Lower leg skin (tissue), 4 donors: ENCODE measurements at places on chromosomes 4 and X. TPM values are rescaled to one million over a fixed set of nuclear protein-coding genes. Genes with fewer than 3 reads are reported as not detected.

- DNase-seq, result no peak
These were observed 11.8 kb downstream of the SUPT20HL1 start for GRCh38 chrX:24372021-24372763.

MAGEA10 gene
- total RNA-seq, result not detected

GRCh38 chr4:54318904-54319303 lies 89.8 kb downstream of the PDGFRA start:
- no peak for DNase-seq

- no peak for DNase-seq
These were observed 48.1 kb downstream of the ABCB7 start for GRCh38 chrX:75107863-75108509.

DNA sequence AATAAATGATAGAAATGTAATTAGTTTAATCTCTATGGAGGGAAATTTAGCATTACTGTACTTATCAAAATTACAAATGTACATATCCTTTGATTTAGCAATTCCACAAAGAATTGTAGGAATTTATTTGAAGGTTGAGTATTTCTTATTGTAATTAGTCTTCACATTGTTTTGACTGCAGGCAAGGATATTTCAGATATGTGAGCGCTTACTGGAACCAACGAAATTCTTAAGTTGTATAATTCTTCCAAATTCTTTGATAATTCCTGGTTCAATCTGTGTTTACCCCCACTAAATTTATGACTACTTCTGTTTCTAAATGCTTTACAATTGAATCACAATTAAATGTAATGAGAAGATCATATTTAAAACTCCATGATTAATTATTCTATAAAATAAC lies 26.9 kb upstream of the WWC2 start:
- DNase-seq, result no peak

- no peak for DNase-seq
These were observed 732.5 kb downstream of the ARAP2 start for GRCh38 chr4:35511851-35512250.

DNA sequence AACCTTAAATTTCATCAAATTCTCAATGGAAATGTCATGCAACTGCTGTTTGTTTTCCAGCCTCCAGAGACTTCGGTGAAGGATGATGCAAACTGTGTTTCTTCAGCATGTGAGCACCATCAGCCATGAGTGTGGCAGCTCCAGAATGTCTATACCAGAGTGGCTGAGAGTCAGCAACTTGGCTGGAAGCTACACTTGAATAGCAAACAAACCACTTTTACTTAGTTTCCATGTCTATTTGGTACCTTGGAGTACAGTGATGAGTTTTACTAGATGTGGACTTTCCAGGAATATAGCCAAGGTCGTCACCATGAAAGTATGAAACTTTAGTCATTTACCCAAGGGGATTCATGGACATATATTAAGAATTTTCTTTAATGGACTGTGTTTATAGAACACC lies 4.3 kb upstream of the IL21 start:
- DNase-seq, result no peak

GPRIN3 gene
- 3.3 TPM for total RNA-seq

GRCh38 chr4:84530454-84530853 lies 31.4 kb upstream of the NKX6-1 start:
- no peak for DNase-seq

LONRF3 gene
- 2.3 TPM for total RNA-seq

GRCh38 chrX:38877366-38877765 lies 76.1 kb downstream of the MID1IP1 start:
- no peak for DNase-seq

DNA sequence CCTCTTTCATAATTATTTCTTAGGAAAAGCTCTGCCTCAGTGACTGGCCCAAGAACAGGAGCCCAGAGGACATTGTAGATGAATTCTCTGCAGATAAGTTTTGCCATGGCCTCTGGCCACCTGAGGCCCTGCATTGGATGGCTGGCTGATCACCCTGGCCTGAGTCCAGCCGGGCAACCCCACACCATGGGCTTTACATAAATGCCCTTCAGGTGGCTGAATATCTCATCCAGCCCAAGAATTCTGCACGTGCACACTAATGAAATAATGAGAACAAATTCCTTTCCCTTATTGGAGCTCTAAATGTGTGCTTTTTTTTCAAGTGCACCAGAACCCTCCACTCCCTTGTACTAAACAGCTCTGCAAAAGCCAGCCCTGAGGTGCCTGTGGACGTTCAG lies 65.7 kb downstream of the IRF2 start:
- no peak for DNase-seq

PLP1 gene
- total RNA-seq, result 14.9 TPM

DNA sequence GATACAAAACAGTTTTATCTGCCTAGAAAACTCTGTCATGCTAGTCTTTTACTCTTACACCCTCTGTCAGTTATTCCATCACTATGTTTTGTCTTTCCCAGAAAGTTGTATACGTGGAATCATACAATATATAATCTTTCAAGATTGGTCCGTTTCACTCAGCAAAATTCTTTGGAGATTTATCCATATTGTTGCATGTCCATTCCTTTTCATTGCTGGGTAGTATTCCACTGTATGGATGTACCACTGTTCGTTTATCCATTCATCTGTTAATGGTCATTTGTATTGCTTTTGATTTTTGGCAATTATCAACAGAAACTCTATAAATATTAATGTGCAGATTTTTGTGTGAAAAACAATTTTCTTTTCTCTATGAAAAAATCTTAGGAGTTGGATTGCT lies 63.1 kb downstream of the GLUD2 start:
- DNase-seq, result no peak

GRCh38 chrX:50198348-50198747 lies 2.5 kb downstream of the AKAP4 start:
- DNase-seq, result no peak

GRCh38 chr4:148330161-148330560 lies 112.1 kb downstream of the NR3C2 start:
- DNase-seq, result no peak

DNA sequence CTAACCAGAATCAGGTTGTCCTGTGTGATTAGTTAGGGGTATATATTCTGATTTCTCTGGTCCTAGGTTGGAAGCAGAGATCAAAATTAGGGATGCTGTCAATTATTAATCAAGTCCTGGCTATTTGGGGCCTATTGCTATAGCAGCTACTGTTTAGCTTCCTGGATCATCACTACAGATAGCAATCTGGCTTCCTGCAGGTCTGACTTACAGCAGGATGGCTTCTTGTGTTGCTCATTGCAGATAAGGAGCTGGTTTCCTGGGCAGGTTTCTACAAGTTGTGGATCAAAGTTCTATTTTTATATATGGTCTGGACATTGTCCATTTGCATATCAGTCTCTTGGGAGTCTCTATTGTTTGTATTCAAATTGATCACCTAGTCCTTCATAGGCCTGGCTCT lies 57.7 kb upstream of the C4orf54 start:
- DNase-seq, result no peak

DNA sequence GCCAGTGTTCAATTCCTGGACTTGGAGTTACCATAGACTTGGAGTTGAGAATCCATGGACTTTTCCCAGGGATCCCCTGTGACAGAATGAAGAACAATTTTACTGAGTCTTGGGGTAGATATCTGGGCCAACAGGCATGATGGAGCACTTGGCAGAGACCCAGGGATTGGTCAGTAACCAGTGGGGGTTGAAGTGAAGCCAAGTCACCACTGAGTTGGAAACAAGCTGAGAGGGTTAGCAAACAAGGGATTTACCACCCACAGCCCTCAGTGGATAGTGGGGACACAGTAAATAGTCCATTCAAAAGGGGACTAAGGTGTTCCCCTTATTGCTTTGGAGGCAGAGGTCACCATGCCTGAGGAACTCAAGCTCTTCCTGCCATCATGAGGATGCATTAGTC lies 281.7 kb downstream of the PPP1R2C start:
- DNase-seq, result no peak

DNA sequence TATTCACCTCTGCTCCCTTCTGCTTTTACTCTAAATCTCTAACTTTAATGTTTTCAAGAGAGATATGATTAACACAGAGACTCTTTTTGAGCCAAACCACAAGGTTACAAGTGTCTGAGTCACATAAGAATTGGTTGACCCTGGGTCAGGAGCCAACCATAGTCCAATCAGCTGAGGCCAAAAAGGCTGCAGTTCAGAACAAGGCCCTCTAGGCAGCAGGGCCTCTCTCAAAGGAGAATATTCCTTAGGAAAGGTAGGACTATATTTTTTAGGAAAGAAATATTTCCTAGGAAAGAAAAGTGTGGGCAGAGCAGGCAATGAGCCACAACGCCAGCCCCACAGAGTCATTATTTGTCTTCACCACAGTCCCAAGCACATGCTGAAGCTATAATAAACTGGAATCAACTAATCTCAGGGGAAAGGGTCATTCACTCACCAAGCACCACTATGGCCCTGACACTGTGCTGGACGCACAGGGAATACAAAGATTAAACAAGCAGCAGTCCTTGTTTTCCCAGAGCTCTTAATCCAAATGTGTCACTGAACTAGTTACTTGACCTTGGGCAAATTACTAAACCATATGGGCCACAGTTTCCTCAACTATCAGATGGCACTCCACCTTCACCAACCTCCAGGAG lies 2.2 kb downstream of the ATP8A1 start:
- no peak for DNase-seq

- DNase-seq, result peak; percentile 24
These were observed at the start of gene SASH3 for GRCh38 chrX:129779747-129780146. SASH3 (plus strand) TSS chrX:129779949; CDS start chrX:129780098, 149 bp downstream.

DNA sequence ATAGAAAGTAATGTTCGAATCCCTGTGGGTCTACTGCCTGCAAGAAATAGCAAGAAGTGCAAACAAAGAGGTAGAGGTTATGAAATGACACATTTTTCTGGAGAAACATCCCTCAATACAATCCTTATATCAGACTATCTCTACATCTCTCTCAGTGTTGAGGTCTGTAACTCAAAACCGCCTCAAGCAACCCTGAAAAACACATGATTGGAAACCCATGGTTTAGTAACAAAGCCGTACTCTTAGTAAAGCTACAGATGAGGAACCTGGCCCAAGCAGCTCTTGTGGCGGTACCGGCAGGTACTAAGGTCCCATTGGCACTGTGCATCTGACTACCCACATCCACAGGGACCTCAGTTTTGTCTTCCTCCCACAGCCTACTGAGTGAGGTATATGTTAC lies 53.9 kb downstream of the IRF2 start:
- no peak for DNase-seq

- DNase-seq, result no peak
These were observed 32.9 kb upstream of the GRID2 start for GRCh38 chr4:92270908-92271307.

SHISA3 gene
- total RNA-seq, result 0.22 TPM

- no peak for DNase-seq
These were observed 69.9 kb upstream of the BRS3 start for GRCh38 chrX:136417806-136418205.

DNA sequence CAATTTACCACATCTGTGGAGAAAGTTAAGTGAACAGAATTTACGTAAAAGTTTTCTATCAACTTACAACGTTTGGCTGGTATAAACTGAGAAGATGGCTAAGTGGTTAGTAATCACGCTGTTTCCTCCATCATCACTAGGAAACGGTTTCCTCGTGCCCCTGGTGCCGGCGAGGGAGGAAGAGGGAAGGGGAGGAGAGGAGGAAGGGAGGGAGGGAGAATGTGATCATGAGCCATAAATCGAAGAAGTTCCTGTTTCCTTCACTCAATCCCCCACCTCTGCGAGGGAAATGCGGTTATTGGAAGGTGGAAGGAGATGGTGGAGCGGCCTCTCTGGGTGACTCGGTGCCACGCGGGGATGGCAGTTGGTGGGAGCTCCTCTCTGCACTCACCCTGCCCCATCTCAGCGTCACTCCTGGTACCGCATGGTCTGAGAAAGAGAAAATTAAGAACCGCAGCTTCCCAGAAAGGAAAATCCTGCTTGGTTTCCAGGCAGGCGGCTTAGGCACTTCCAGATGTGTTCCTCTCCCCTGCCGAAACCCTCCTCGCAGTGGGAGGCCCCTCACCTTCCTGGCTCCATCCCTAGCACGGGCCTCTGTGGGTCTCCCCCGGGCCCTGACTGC lies 216.8 kb downstream of the AFAP1 start:
- DNase-seq, result no peak
